CD8-positive, alpha-beta memory T cell (primary cell): ENCODE measurements at places on chromosomes 16 and 17.

DNA sequence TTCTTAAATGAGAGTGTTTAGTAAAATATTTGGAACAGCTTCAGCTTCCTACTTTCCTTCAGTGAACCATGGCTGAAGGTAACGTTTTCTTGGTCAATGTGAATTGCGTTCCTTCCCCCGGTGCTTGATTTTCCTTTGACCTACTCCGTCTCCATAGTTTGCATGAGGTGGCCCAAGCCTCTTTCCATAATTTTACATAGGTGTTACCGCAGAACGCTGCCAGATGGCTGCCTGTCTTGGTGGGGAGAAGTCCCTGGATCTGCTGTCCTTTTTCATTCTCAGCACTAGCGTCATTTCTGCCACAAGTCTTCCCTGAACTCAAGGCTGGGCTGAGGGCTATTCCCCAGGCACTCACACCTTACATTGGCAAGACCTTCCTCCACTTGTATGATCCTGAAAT lies 178.4 kb downstream of the PRKCA start:
- DNase-seq = no peak

DNA sequence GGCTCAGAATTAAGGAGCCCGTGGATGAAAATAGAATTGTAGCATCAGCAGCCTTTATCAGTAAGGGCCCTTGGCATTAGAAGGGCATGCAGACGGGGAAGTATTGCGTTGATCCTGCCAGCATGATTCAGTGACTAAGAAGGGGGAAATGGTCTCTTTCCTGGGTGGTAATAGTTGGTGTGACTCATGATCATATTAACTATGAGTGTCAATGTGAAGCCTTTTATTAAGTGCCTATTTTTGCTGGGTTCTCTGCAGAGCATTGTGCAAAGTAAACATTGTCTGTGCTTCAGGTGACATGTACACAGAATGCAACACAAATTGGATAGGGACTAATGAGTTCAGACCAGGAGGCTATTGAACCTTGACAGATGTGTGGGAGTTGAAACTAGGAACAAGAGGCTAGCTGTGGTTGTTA lies 24.5 kb downstream of the RCVRN start:
- DNase-seq = no peak

DNA sequence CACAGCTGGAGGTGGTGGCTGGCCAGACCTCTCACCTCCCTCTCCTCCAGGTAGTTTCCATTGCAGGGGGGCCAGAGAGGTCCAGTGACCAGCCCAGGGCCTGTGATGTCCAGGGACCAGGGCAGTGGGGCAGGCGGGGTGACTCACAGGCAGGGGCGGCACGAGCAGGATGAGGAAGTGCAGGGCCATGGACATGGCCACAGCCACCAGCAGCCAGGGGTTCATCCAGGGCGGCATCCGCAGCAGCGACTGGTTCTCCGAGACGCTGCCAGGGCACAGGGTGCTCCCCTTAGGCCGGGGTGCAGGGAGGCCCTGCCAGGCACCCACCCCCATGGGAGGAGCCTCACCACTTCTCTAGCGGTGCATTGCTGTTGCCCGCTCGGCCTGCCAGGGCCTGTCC lies 12.9 kb upstream of the P2RX1 start:
- no peak for DNase-seq

- no peak for DNase-seq
These were observed 353.5 kb downstream of the TOX3 start for GRCh38 chr16:52193441-52193840.

GRCh38 chr16:28202147-28202746 lies 9.5 kb downstream of the XPO6 start:
- peak; percentile 8 for DNase-seq

GRCh38 chr16:62462971-62463370 lies 426.7 kb upstream of the CDH8 start:
- no peak for DNase-seq

- no peak for DNase-seq
These were observed 26.3 kb downstream of the ARHGAP23 start for GRCh38 chr17:38454532-38454931.

DNA sequence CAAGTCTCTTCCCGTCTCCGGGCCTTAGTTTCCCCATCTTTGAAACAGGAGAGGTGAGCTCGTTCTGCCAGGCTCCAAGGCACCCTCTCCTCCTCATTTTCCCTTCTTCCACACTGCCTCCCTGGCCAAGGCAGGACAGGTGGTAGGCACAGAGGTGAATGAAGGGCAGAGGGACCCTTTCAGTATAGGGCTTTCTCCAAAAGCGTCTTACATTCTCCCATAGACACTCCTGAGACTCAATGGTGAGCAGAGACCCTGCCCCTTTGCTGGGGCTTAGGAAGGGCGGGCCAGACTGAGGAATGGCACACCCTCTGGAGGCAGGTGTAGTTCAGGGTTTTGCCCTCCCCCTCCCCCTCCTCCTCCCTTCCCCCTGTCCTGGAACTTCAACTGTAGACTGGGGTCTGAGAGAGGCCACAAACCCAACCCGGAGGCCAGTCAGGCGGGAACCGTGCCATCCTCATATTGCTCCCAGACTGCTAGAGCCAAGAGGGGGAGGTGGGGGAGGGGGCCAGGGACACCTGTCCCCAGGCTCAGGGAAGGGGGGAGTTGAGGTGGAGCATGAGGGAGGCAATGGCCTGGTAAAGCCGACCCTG lies 1.9 kb downstream of the PLEKHH3 start:
- DNase-seq = no peak

DNA sequence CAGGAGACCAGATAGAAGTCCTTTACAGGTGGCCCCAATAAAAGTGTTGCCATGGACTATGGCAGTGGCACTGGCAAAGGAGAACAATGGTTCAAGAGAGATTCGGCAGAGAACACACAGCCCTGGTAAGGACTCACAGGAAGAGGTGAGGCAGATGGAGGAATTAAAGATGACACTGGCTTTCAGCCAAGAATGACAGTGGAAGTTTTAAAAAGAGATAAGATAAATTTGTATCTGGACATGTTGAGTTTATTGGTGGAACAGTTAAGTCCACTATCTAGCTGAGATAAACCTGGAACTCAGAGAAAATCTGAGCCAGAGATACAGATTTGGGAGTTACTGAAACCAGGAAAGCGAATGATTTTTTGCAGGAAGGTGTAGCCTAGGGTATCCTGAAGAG lies 20.1 kb downstream of the CMC2 start:
- DNase-seq = no peak

DNA sequence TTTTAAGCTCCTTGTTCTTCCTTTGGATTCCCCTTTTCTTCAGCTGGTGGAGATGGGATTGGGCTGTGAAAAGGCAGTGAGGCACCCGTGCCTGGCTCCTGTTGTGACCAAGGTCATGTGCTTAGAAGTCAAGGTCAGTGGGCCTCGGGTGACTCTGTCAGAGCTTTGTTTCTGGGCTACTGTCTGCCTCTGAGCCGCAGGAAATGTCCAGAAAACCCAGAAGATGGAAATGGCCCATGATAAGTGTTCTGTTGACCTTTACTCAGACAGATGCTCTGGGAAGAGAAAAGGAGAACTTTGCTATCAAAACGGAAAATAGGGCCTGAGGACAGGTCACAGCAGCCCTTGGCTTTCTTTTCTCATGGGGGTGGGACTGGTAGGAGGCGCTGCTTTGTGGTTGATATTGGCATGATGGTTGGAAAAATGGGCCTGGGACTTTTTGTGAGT lies 2.9 kb downstream of the ABCC1 start:
- no peak for DNase-seq

DNA sequence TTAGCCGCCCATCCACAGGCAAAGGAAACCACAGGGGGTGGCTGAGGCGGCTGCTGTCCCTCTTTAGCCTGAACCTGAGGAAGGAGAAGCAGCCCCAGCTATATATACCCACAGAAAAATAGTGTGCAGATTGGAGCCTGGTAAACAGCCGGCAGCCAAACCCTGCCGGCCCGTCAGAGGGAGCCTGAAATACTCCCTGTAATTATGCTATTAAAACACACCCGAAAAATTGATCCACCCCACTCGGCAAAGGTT lies 6.8 kb downstream of the PIEZO1 start:
- DNase-seq = no peak

- no peak for DNase-seq
These were observed 15.4 kb upstream of the FASN start for GRCh38 chr17:82113422-82113821.

DNA sequence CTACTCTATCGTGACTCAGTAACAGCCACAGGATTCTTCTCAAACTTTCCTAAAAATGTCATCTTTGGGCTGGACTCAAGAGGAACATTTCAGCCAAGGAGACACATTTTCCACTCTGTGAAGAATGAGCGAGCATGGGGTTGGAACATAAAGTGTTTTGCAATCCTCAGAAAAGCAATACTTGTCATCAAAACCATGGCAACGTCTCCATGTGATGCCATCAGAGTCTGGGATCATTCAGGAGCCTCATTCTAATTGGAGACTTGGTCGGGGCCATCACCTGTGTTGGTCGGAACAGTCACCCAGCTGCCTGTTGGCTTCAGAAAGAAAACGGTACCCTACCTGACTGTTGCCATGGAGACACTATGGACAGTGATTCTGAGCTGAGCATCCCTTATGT lies 25.5 kb downstream of the MYOCD start:
- no peak for DNase-seq

GRCh38 chr16:85535352-85536072 lies 77.6 kb upstream of the GSE1 start:
- no peak for DNase-seq

DNA sequence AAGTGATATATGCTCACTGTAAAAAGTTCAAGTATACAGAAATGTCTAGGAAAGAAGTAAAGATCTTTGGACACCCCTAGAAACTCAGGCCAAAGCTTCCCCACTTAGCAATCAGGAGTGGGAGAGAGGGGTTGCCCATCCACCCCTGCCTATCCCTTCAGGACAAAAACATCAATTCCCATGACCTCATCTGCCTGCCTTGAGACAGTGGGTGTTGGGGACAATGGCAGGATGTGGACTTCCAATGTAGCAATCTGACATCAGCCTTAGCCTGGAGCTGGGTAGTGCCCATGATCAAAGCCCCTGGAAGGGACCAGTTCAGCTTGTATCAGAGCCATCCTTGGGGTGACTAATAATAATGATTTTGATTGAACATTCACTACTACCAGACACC lies 18.1 kb downstream of the ITPRIPL2 start:
- no peak for DNase-seq

- no peak for DNase-seq
These were observed 2.5 kb upstream of the GJD3 start for GRCh38 chr17:40366861-40367518.

DNA sequence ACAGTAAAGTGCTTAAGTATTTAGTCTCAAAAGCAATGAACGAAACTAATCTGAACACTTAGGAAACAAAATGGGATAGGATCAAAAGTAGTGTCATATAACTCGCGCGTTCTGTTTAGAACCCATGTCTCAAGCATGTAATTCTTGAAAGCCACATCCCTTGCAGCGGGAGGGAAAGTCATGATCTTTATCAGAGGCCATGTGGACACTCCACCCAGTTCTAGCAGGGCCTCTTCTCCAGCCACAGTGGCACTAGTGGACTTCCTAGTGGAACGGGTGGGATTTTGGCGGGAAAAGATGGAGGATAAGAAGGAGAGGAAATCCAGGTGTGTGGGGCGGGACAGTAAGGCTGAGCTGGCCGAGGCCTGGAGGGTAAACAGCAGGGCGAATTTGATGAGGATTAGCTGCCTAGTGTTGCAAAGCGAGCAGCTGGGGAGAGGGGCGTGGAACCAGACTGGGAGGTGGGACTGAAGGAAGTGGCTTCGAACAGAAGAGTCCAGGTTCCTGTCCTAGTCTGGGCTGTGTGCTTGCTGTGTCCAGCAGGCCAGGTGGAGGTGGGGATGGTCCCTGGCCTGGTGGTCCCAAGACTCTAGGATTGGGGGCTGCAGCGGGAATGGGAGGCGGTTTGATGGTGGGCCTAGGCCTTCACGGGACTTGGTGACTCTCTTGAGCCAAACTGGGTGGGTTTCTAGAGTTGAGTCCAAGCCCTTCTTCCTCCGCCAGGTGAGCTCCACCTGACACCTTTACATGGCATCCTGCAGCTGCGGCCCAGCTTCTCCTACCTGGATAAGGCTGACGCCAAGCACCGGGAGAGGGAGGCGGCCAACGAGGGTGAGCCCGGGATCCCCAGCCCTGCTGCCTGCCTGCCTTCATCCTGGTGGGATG lies 15.9 kb downstream of the POLR3E start:
- DNase-seq = no peak

- no peak for DNase-seq
These were observed 71.9 kb upstream of the AMZ2 start for GRCh38 chr17:68175905-68176304.

DNA sequence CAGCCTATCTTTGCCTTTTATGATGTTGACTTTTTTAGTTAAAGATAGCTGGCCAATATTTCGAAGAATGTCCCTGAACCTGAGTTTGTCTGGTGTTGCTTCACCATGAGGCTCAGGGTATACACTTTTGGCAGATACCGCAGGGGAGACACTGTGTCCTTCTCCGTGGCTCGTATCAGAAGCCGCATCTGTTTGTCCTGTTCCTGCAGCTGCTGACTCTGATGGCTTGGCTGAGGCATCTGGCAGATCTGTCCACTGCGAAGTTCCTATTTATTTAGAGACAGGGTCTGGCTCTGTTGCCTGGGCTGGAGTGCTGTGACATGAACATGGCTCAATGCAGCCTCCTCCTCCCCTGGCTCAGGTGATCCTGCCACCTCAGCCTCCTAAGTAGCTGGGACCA lies 93.5 kb downstream of the CRISPLD2 start:
- no peak for DNase-seq

GRCh38 chr17:17493249-17493985 lies 2.8 kb downstream of the RASD1 start:
- DNase-seq = no peak

GRCh38 chr17:69059458-69060175 lies 1.1 kb downstream of the ABCA9 start:
- no peak for DNase-seq

DNA sequence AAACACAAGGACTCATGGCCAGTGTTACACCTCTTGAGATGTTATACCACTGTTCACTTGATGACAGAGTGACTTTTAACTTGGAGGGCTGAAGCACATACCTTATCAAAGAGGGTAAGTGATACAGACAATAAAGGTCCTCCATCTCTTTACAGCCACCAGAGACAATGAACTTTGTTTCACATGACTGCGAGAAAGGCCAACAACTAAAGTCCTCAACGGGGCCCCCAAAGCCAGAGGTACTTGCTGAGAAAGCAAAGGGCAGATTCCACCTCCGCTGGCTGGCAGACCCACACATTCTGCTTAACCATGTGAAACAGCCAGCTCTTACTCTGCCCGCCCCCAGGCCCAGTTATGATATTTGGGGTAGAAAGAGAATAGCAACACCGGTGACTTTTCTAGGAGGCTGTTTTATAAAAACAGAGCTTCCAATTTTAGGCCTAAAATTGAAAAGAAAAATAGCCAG lies 21.4 kb downstream of the DCUN1D3 start:
- DNase-seq = no peak

GRCh38 chr17:773467-774312 lies 8.4 kb downstream of the GLOD4 start:
- no peak for DNase-seq
